Midbrain (tissue), 1 donor: ENCODE measurements at places on chromosomes 5 and 9.

DNA sequence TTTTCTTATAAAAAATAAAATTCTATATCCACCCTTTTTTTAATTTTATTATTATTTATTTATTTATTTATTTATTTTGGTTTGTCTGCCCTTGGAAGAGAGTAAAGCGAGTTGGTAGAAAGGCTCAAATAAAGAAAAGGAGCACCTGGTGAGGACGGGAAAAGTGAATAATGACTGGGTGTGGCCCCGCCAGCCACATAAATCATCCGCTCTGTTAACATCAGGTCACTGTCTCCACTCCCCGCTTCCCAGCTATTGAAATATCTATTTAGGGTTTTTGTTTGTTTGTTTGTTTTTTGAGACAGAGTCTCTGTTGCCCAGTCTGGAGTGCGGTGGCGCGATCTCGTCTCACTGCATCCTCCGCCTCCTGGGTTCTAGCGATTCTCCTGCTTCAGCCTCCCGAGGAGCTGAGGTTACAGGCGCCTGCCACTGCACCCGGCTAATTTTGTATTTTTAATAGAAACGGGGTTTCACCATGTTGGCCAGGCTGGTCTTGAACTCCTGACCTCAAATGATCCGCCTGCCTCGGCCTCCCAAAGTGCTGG, 844 bp downstream of the POLR3G start:
- no peak for DNase-seq

GRCh38 chr5:130799015-130799414, 366.0 kb downstream of the HINT1 start:
- DNase-seq, result no peak

GRCh38 chr9:14306672-14307660, 7.0 kb downstream of the NFIB start:
- no peak for DNase-seq

GRCh38 chr9:16192403-16193017, 639.7 kb downstream of the CCDC171 start:
- DNase-seq, result no peak

GRCh38 chr5:59064293-59064692, 481.4 kb downstream of the RAB3C start:
- no peak for DNase-seq

- no peak for DNase-seq
These were observed 167.0 kb upstream of the PIK3R1 start for GRCh38 chr5:68048516-68048915.

GRCh38 chr9:130665431-130666392, 1.3 kb downstream of the PRDM12 start:
- DNase-seq, result no peak

DNA sequence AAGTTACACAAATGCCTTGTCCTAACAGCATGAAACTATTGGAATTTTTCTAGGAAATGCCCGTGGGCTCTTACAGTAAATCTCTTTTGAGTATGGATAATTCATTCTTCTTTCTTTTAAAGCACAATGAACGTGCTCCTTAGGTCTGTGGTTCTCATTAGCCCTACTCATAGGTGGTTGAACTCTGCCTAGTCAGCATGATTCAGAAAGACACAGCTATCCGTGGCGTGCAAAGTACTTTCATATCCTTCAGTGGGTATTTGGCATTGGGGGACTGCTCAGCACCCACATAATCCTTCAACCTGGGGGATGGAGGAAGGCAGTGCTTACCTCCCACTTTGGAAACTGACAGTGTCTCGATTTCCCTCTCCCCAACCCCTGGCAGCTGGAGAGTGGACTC, 462.0 kb upstream of the CLINT1 start:
- no peak for DNase-seq

GRCh38 chr9:69028754-69029153, 6.8 kb upstream of the FXN start:
- no peak for DNase-seq

DNA sequence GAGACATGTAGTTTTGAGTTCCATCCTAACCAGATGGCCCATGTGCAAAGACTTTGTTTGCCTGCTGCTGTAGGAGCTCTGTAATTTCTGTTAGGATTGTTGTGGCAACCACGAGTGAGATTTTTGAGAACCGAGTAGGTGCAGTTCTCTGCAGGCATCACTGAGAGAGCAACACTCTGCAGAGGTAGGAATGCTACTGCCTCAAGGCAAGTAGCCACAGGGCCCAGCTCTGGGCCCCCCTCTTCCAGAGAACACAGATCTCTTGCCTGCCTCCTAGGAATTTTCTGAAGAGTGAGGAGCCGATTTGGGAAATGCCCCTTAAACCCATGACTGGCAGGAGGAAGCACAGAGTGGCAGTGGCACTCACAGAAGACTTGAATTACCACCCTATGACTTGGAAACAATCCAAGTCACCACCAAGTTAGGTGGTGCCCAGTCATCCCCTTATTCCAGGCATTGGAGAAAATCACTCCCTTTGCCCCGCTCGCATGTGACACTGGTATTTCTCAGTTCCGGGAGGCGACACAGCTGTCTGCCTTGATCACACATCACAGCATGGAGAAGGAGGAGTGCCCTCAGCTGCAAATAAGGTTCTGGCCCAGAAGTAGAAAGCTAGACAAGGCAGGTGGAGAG, 52.5 kb upstream of the SLC2A8 start:
- no peak for DNase-seq

DNA sequence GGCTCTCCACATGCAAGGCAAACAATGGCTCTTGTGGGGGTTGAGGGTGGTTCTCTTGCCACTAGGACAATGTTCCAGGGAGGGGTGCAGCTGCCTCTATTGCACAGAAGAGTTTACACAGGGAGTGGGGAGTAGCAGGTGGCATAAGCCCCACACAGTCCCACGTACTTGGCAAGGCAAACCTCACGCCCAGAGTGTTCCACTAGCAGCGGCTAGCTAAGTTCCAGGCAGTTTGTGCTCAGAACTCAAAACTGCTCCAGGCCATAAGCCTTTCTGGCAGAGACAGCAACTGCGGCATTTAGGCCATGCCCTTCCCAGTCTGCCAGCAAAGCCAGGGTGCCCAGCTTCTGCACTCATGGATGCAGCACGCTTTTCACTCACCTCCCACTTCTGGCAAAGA, 29.0 kb upstream of the BTNL3 start:
- no peak for DNase-seq

GRCh38 chr5:14756478-14756877, 92.0 kb downstream of the OTULIN start:
- DNase-seq, result no peak

- DNase-seq, result no peak
These were observed 138.7 kb upstream of the EFNA5 start for GRCh38 chr5:107809201-107810034.

GRCh38 chr9:37408933-37409710, 13.4 kb upstream of the GRHPR start:
- DNase-seq, result no peak

DNA sequence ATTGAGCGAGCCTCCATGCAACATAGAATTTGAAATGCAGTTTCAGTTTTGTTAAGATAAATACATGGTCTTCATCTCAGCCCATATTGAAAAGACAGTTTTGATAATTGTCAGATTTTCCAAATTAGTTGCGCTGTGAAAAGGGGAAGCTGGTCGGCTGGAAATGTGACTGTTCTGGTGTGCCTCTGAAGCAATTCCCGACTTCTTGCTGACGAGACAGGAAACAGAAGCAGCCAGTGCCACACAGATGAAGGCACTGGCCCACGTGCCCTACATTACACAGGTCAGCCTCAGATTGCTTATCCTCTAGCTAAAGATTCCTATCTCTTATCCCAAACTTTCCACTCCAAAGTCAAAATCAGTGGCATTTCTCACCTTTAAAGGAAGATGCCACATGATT, 214.1 kb upstream of the TLE4 start:
- peak; percentile 2 for DNase-seq

- DNase-seq, result no peak
These were observed 46.6 kb downstream of the SPATA31D1 start for GRCh38 chr9:82034956-82035731.

GRCh38 chr5:127809533-127809932, 106.3 kb downstream of the CCDC192 start:
- no peak for DNase-seq

DNA sequence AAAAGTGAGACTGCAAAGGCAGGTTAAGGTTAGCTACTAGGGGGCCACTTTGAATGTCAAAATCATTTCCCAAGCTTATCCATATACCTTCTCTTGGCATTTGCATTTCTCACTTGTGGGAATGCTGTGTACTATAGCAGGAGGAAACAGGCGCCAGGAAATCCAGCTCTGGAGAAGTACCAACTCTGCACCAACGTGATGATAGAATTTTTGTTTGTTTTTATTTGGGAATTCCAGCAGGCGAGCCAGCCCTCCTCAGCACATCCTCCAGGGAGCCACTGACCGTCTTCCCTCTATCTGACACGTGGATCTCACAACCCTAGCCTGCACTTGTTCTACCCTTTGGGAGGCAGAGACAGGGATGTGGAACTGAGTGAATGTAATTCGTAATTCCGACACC, 318.0 kb downstream of the ACTL7B start:
- no peak for DNase-seq

DNA sequence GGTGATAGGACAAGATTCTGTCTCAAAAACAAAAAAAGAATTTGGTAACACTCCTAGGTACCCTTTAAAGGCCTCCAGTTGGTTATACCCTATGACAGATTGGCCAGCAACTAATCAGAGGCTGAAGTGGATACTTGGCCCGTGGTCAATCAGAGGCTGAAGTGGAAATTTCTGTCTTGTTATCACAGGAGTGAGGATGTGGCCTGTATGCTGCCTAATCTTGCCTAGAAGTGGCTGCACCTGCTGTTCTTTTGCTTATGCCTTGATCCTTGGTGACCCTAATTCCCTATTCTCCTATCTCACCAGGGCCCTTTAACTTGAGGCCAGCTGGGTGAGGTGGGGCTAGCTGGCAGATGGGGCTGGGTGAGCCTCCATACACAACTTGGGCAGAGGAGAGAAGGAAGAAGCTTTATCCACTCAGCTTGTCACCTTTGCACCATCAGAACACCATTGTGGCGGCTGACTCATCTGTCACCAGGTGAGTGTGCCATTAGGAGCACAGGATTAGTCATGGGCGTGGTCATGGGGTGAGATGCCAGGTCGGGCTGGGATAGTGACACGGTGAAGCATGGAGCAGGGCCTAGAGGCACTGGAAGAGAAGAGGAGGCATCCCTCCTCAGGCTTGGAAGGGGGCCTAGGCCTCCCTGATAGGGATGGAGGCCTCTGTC, 41.5 kb downstream of the SAR1B start:
- DNase-seq, result no peak

DNA sequence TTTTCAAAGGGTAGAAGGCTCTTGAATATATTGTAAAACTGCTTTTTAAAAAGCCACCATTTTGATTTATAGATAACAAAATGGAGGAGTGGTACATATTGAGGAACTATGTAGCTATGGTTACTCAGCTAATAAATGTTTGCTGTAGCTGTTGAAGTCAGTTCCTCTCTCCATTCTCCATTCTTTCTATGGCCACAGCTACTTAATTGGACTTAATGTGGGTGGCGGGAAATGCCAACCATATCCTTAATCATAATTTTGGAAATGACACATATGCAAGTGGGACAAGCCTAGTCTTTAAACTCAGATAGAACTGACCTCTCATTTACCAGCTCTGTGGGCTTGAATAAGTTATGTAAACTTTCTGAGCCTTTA, 10.6 kb downstream of the CDKN2A start:
- DNase-seq, result no peak

- DNase-seq, result no peak
These were observed 25.8 kb upstream of the CARNMT1 start for GRCh38 chr9:75053869-75054268.

DNA sequence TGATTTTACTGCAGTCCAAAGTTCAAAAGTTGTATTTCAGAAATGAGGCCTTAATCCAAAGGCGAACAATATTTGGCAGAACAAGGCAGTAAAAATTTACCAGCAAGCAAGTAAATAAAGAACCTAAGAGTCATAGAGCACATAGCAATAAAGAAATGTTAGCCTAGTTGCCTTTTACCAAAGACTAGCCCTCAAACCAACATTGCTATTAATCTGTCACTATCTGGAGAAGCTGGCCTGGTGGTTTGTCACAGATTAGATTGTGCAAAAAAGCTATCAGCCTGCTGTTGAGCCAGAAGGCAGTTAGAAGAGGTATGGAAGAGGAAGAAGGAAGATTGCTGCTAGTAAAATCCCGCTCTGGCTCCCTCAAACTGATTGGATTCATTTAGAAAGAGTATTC, 304.7 kb upstream of the KLF4 start:
- DNase-seq, result no peak

- no peak for DNase-seq
These were observed 404.5 kb downstream of the YTHDC2 start for GRCh38 chr5:113917997-113918396.

DNA sequence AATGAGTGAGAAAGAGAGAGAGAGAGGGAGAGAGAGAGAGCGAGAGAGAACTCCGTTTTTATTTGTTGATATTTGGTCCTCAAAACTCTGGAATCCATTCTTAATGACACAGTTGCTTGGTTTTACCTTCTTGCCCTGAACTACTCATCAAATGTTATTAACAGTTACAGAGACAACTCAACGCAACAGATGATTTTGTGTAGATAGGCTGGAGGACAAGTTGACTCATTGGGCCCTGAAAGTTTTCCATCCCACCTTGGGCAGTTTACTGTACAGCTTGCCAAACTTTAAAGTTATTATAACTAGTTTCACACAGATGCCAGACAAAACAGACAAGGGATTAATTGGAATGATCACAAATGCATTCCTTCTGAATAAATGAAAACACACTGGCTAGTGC, 339.9 kb downstream of the ARL15 start:
- DNase-seq, result no peak

DNA sequence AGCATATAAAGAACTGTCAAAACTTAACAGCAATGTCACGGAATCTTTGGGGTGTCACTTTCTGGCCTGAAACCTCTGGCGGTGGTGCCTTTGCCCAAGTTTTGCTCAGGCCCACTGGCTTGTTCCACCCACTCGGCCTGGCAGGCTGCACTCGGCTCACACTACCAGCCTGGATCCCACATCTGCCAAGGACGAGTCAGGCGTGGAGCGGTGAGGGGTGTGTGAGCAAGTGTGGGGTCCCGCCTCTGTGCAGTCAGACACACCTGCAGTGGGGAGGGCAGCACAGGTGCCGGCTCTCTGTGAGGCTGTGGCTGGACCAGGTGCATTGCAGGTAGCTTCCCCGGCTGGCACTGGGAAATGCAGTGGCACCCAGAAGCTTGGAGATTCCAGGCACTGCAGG, 40.0 kb downstream of the TSPAN17 start:
- DNase-seq, result no peak

GRCh38 chr5:133205649-133206048, 153.8 kb downstream of the HSPA4 start:
- DNase-seq, result no peak

GRCh38 chr9:99154356-99154755, 49.4 kb downstream of the TGFBR1 start:
- DNase-seq, result no peak

GRCh38 chr5:76801159-76801802, 17.5 kb upstream of the F2RL1 start:
- no peak for DNase-seq

GRCh38 chr5:73418244-73418691, 30.3 kb downstream of the FOXD1 start:
- DNase-seq, result no peak

GRCh38 chr5:54411176-54411575, 44.3 kb upstream of the HSPB3 start:
- DNase-seq, result no peak
